ENCODE measurements at places on chromosomes 4 and X.

- no peak for DNase-seq
Observed at GRCh38 chr4:68654946-68655721, 15.3 kb downstream of the UGT2B15 start.

- DNase-seq: peak; percentile 43
Observed at GRCh38 chrX:118975831-118976598, 1.6 kb downstream of the LONRF3 start.

GRCh38 chr4:153488006-153488891 lies 22.1 kb downstream of the TMEM131L start:
- peak; percentile 75 for DNase-seq

DNA sequence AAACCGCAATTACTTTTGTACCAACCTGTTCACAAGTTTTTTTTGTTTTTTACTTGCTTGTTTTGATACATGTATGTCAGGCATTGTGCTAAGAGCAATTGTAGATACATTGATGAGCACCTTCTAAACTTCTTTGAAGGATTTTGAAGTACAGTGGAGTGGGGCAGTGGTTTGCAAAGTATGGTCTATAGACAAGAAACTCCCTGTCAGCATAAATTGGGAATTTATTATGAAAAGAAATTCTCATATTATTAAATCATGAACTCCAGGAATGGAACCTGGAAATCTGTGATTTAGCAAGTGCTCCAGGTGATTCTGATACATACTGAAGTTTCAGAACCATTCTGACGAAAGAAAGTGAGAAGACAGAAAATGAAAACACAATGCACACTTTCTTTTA lies 733.4 kb downstream of the C4orf33 start:
- DNase-seq: no peak

GRCh38 chr4:90127706-90128345 lies 632 bp downstream of the CCSER1 start:
- DNase-seq: no peak

DNA sequence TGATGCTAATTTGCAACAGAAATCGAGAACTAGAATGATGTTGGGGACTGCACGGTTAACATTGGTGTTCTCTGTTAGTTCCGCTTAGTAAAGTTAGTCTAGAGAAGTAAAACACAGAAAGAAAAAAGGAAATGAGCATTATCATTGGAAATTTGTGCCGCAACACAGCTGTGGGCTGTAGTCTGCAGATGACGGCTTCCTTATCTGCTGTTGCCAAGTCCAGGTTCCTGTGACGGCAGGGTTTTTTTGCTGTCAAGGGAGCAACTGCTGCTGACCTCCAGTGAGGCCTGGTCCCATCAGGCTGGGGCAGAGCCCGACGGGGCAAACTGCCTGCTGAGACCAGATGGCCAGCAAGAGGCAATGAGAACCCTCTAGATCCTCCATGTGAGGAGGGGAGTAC lies 38.9 kb upstream of the PHEX start:
- DNase-seq: no peak

- no peak for DNase-seq
Observed at GRCh38 chrX:118577041-118577440, 81.4 kb downstream of the DOCK11 start.

Measured in stimulated activated CD4-positive, alpha-beta T cell treated with anti-CD3 and anti-CD28 coated beads, TNF-alpha, amount 100 ng/mL, for 24 hours (primary cell).